HFFc6 (cell line): ENCODE measurements at places on chromosomes 11 and 22. TPM values are rescaled to one million over a fixed set of nuclear protein-coding genes. Genes with fewer than 3 reads are reported as not detected.

Gene OR52N1
- total RNA-seq, result not detected in 3 replicates

Gene CCDC157
- total RNA-seq, result 1.5 to 1.9 TPM (median 1.7 TPM) in 3 replicates

Gene OR5A1
- not detected in 3 replicates for total RNA-seq

Gene TMPRSS13
- total RNA-seq, result not detected in 3 replicates

Gene RBM4B
- 18.1 to 21.8 TPM (median 20.2 TPM) in 3 replicates for total RNA-seq

Gene MS4A15
- total RNA-seq, result not detected in 3 replicates

Gene SCGB2A2
- total RNA-seq, result not detected in 3 replicates
